ENCODE measurements at places on chromosomes 12 and 14.

DNA sequence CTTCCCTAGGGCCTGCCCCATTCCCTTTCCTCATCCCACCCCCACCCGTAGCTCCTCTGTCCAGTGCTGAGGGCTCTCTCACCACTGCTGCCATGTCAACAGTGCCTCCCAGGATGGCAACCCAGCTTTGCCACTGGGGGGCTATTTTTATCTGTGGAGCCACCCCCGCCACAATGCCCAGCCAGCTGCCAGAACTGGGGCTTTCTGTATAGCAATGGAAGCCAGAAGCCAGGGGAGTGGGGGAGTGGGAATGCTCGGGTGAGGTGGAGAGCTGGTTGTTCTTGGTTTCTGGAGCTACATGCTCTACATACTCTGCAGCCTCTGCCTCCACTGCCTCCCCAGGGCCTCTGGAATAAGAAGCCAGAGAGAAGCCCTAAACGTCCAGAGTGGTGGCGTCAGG lies 8.9 kb downstream of the PDE1B start:
- no peak for DNase-seq

GRCh38 chr14:76780875-76781647 lies 19.8 kb downstream of the VASH1 start:
- no peak for DNase-seq

GRCh38 chr14:71179066-71179465 lies 271.8 kb downstream of the PCNX1 start:
- no peak for DNase-seq

DNA sequence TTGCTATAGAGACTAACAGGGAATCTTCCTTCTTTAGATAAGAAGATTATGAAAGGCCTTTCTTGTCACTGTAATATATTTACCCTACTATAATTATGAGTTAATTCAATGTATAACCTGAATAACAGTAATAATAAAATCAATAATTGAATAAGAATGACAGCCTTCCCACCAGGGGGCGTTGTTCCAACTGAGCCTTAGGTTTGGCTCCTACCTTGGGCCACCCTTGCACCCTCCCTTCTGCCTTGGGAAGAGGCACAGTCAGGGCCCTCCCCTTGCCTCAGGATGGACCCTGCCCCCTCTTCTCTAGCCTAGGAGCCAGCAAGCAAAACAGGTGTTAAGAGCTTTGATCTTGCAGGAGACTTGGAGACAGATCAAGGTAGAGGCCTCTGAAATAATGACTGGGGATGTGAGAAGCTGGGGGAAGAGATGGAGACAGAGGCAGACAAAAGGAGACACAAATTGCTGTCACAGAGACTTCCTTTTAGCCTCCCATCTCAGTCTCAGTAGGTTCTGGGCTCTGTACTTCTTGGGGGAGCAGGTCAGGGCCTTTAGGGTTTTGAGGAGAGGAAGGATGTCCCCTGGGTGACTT lies 40.1 kb upstream of the CISTR start:
- no peak for DNase-seq

DNA sequence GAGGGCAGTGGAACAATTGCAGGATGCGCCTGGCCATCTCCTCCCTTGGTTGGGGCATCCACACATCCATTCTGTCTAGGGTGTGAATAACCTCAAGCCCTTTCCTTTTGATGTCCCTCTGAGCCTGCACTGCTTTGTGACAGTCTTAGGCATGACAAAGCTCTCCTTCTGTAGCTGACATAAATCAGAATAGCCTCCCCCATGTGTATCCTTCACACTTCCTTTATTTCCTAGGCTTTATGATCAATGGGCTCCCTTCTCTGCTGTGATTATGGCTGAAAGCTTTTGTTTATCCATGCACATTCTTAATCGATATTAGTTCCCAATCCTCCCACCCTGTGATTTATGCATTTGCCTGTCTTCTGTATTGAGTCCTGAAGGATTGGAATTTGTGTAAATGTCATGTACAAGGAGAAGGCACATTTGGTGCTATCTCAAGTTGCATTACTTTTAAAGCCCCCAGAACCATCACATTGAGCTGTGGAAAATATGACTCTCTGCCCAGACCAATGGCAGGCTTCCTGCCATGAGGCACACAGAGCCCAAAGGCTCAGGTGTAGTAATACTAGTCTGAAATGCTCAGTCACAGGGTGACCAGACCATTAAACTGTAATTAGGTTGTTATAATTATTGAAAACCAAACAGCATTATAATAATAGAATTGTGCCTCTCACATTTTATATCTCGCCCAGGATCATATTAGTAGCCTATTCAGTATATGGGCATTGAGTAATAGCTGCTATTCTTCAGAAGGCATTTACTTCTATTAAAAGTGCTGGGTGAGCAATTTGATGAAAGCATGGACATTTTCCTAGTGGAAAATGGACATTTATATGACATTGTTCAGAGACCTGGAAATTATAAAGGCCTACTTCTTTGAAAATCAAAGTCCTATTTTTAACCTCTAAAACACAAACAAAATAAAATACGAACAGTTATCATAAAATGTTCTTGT lies 14.0 kb downstream of the EMP1 start:
- DNase-seq, result no peak

DNA sequence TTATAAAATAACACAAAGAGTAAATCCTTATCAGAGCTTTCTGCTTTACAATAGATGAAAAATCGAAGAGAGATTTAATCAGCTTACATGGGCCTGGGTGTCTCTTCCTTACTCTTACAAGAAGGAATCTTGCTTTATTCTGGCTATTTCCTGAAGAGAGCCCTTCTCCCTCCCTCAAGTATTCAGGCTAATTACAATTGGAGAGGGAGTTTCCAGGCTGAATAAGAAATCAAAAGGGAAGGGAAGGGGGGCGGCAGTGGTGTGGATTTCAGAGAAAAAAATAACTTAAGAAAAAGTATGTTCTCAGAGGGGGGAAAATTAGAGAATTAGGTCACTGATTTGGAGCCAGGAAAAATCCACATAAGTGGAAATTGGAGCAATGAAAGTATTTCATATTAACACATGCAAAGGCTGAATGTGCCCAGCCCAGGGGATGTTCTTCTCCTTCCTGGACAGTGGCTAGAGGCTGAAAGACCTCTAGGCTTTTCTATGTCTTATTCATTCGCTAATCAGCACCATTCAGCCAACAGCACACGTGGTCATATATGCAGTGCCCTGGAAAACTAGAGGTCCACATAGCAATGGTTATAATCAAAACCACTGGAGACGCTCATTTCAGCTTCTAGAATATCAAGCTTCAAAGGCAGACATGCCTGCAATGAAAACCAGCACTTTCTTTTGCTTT lies 158.9 kb upstream of the BTG1 start:
- DNase-seq, result no peak

GRCh38 chr14:104243200-104243599 lies 104.8 kb downstream of the KIF26A start:
- no peak for DNase-seq

- no peak for DNase-seq
Observed at GRCh38 chr12:87782838-87783237, 246.4 kb downstream of the C12orf50 start.

- no peak for DNase-seq
Observed at GRCh38 chr14:51578853-51579252, 72.9 kb upstream of the FRMD6 start.

DNA sequence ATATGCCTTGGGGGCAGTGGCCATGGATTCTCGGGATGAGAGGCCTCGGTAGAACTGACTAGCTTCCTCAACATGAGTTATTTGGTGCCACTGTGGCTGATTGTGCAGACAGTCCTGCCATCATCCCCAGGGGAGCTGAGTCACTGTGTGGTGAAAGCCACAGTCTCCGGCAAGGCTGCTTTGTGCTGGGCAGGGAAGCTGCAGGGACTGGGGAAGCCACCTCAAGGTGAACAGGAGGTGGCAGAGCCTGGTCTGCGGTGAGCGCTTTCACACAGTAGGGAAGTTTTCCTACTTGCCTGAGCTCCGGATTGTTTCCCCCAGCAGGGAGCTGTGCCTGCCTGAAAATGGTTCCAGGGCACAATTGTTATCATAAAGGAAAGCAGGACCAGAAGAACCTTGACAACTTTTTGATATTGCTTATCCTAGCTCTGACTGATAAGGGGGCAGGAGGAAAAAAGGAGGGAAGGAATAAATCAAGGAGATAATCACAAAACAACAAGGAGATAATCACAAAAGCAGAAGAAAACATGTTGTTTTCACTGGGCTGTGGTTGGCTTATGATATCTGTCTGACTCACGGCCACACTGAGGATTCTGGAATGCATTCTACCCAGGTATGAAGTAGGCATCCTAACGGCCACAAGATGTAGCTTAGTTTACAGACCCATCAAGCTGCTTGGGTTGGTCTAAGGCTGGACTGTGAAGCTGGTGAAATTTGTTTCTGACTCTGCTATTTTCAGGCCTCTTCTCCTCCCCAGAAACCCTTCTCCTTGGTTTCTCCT lies 32.2 kb upstream of the GNG2 start:
- DNase-seq, result no peak

- peak; percentile 31 for DNase-seq
Observed at GRCh38 chr12:124390442-124391097, 95.7 kb downstream of the RFLNA start.

DNA sequence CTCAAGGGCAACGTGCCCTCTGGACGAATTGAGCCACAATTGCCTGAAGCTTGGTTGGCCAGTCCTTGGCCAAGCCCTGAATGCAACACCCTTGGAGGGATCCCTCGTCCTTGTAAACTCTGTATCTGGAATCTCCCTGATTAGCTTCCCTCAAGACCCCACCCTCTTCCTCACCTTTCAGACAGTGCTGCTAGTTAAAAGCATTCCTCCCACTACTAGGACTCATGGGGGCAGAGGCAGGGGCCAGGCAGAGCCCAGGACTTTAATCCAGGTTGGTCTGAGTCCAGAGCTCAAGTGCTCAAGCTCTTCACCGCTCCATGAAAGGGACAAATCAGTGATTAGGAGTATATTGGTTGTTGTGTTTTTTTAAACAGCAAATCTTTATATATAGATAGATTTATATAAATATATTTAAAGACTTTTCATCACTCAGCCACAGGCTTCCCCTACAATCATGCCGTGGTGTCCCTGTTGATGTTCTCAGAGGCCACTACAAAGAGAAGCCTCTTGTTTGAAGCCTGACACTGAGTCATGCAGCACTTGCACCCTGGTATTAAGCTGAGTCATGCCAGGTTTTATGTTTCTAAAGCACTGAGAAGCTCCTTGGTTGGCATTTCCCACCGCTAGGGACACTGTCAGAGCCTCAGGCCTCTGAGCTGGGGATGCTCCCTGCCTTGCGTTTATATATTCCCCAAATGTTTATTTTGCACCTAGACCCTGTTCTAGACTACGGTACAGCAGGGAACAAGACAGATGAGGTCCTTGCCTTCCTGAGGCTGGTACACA lies 53.8 kb upstream of the GSC start:
- DNase-seq, result no peak

- DNase-seq, result no peak
Observed at GRCh38 chr14:104401785-104402184, 177.8 kb upstream of the C14orf180 start.

DNA sequence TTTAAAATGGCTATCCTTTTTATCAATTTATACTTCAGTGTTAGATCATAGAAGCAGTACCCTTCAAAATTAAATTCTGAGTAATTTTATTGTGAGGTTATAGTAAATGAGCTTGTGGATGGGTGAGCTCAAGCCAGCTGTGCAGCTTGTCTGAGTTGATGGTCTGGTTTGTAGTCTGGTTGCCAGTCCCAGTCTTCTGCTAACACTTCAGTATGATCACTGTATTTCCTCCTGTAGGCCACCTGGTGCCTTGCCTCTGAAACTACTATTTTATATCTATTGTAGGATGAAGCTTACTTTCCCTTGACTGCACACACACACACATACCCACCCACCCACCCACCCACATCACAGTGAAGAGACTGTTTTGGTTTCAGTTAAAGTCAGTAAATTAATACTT lies 496.4 kb downstream of the PCNX1 start:
- no peak for DNase-seq

- no peak for DNase-seq
Observed at GRCh38 chr12:91074154-91074709, 16.4 kb upstream of the KERA start.

DNA sequence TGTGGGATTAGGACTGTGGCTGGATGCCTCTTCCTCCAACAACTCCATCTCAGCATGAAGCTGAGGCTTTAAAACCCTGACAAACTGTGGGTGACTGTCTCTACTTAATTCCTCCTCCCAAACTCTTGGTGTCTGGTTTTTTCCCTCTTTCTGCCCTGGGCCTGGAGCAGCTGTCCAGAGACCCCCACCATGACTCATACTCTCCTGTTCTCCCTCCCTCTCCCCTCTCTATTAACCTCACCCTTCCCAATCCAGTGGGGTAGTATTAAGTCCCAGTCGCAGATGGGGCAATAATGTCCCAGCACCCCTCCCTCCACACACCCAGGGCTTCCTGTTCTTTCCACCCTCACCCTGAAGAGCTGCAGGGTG lies 2.0 kb upstream of the DNAJC14 start:
- DNase-seq, result no peak

DNA sequence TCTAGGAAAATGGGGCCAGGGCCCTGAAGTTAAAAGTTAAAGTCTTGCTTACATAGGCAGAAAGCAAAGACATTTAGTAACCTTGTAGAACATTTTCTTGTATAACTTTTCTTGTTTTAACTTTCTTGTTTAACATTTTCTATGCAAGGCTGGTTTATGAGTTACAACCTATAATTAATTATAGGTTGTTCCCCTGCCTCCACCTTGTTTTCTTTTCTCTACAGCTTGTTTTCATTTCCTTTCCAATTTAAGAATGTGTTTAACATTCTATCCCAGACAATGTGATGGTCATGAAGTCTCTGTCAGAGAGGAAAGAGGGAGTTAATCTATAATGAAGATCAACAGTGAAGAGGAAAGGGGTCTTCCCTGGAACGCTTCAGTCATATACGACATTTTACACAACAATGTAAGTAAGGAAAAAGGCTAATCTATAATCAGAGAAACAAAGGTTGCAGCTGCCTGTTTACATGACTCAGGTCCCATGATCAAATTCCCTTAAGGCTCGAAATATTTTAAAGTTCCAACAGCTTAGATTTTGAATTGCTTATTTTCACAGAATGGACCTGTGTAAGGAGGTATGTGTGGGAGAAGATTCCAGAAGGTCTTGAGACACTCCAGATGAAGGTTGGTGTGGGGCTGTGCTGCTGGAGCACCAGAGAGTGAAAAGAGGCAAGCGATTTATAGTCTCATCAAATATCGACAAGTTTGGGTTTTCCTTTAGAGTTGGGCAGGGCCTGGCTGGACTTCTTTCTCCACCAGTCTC lies 34.2 kb upstream of the TCL1B start:
- DNase-seq, result no peak

DNA sequence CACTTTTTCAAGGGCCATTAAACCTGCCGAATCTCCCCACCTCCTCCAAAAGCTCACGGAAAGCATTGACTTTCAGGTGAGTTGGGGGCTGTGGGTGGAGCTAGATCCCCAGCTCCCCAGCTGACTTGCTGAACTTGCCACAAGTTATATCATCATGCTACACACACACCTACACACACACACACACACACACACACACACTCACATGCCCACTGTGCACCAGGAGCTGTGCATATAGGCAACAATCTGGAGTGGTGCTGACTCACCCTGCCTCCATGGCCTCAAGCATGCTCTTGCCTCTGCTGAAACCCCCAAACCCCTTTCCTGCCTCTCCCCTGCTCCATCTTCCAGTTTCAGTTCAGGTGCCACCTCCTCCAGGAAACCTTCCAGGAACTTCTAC lies 26.1 kb downstream of the SERPINA3 start:
- DNase-seq, result no peak

GRCh38 chr12:52175371-52176350 lies 16.2 kb downstream of the KRT80 start:
- no peak for DNase-seq

GRCh38 chr14:32633224-32633859 lies 304.2 kb downstream of the AKAP6 start:
- DNase-seq, result no peak

- no peak for DNase-seq
Observed at GRCh38 chr14:31291210-31291609, 83.6 kb upstream of the HECTD1 start.

Data from CMK (cell line).